ENCODE measurements at places on chromosomes 1 and 21. TPM values are rescaled to one million over a fixed set of nuclear protein-coding genes. Genes with fewer than 3 reads are reported as not detected.

DNA sequence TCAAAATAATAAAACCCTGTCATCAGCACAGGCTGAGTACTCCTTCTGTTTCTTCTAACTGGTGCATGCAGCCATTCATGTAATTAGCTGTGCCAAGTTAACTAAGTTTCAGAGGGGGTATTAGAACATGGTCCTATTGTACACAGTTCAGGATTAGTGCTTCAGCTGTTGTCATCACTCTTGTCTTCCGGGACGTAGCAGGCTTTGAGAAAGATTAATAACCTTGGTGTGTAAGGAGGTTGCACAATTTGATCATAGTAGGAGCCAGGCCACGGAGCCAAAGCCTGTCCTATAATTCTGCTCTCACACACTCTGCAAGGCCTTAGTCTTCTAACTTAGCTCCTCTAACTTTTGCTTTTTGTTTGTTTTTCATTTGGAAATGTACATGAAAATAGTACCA lies 44.7 kb downstream of the PTGFRN start:
- no peak for ATAC-seq

DNA sequence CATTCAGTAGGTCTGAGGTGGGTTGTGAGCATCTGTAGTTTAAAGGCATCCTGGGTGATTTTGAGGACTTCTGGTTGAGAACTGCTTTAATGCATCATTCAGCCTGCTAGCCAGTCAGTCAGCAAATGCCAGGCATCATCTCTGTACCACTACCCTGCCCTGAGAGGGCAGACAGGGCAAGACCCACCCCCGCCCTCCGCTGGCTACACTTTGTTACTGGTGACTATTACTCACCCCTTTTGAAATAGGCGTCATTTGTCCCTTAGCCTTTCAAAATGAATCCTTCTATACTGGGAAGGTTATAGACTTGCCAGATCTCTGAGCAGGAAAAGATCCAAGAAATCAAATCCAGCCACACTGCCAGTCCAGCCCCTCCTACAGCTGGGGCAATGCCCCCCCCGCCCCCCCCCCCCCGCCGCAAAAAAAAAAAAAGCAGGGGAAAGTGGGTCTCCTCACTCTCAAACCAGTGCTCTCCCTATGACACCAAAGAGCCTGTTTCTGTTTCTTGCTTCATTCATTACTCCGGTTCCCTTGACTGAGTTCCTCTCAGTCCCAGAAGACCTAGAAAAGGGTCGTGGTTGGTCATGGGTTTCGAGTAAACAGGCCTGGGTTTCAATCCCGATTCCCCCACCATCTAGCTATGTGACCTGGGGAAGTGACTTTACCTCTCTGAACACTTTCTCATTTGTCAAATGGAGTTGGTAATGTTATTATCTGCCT lies 4.4 kb downstream of the SELENON start:
- peak; percentile 68 for ATAC-seq

- peak; percentile 80 for ATAC-seq
These were observed 42.4 kb upstream of the LRRC8C start for GRCh38 chr1:89590341-89591080.

- no peak for ATAC-seq
These were observed 3.3 kb downstream of the POGZ start for GRCh38 chr1:151455966-151456365.

DNA sequence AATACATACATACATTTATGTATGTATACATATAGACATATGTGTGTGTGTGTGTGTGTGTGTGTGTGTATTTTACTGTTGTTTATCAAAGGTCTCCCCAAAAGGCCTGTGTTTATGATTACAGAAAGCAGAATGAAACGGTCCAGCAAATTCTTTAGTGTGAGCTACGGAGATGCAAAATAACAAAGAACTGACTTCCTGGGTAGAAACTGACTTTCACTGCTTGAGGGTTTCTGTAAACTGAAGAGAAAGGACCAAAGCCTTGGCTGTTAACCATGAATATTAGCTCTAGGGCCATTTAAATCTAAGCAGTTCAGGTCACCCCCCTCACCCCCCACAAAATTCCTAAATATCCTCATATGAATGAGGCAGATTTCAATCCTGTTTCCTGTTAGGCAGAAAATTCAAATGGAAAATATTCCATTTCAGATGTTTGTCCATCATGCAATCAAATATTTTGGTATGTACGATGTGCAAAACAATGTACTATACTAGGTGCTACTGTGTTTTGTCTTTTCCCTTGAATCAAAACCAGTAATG lies 213.2 kb downstream of the TGFB2 start:
- ATAC-seq, result no peak

DNA sequence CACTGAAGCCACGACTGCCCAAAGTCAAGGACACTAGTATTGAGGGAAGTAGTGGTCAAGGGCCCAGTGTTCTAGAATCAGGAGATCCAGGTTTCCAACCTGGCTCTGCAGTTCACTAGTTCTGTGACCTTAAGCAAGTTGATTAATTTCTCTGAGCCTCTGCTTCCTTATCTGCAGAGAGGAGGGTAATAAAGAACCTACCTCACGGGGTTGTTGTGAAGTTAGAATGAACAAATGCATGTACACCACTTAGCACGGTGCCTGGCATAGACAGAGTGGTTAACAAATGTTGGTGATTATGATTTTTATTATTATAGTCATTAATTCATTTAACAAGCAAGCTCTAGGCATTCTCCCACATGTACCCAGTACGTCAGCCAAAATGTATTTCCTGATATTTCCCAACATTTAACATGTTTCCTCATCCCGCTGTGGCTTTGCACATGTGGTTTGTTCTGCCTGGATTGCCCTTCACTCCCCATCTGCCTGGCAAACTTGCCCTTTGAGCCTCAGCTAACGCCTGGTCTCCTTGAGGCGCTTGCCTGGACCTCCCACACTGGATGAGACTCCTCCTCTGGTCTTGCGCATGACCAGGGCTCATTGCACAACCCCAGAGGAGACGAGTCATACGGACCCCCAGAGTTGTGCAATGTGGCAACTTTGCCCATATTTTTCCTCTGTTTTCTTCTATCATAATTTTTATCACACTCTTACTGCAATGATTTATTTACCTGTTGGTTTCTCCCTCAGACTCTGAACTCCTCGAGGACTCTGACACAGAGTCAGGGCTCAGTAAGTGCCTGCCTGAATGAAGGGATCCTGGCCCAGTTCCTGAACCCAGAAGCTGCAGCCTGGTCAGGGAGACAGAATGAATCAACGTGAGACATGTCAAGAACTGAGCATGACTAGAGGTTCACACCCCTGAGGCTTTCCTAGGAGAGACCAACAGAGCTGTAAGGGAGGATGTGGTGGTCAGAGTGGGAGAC lies 20.7 kb upstream of the MFSD2A start:
- ATAC-seq, result no peak

DNA sequence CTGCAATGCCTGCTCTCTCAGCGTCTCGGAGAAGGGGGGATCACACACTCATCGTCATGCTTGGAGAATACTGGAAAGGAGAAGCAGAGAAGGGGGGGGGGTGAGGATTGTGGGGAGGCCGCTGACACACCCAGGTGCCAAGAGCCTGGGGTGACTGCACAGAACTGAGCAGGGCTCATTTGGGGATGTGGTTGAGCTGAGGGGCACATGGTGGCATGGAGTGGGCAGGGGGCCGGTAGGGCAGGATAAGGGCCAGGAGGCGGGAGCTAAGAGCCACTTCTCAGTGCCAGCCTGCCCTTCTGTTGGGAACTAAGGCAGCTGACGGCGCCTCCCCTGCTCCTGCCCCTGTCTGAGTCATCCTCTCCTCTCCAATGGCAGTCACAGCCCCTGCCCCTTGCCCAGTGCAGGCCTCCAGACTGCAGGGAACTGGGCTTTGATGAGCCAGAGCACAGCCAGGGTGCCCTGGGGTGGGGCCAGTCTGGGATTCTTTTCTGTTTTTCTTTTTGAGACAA lies 27.2 kb downstream of the MRPL37 start:
- ATAC-seq, result no peak

- no peak for ATAC-seq
These were observed 1488.4 kb downstream of the MRPL39 start for GRCh38 chr21:24118738-24119459.

GRCh38 chr1:48939828-48940227 lies 163.1 kb upstream of the BEND5 start:
- no peak for ATAC-seq

- no peak for ATAC-seq
These were observed 15.5 kb downstream of the CEP104 start for GRCh38 chr1:3841491-3841890.

DNA sequence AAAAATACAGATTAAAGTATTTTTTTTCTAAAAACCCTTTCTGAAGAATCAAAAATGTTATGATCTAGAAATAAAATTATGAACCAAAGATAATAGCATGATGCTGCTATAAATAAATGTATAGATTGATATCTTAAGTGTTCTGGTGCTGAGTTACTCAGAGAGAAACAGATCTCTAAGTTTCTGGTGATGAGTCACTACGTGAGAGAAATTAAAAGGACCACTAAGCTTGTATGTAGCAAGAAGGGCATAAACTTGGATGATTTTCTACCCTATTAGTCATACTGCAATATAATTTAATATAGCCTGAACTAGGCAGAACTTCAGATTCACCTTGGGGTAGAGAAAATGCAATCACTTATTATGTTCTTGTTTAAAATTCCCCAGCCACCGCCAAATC lies 514.8 kb downstream of the AMY1C start:
- ATAC-seq, result no peak

GRCh38 chr1:232519186-232519585 lies 110.7 kb downstream of the SIPA1L2 start:
- ATAC-seq, result no peak

- no peak for ATAC-seq
These were observed 23.2 kb upstream of the CAMTA1 start for GRCh38 chr1:6762060-6762459.

- ATAC-seq, result no peak
These were observed 124.1 kb downstream of the DPYD start for GRCh38 chr1:97796711-97797110.

The CNN3 gene
- total RNA-seq, result 0.24 TPM

The MCOLN3 gene
- 0.90 TPM for total RNA-seq

The NSUN4 gene
- total RNA-seq, result 23.3 TPM

The RAB7B gene
- not detected for total RNA-seq

The ANGPTL7 gene
- total RNA-seq, result not detected

The CFHR1 gene
- 0.24 TPM for total RNA-seq

The RHBDL2 gene
- not detected for total RNA-seq

The VSIG8 gene
- total RNA-seq, result not detected
